ENCODE measurements at places on chromosomes 7 and 10.

- no peak for DNase-seq
Observed at GRCh38 chr7:120990468-120991118, 2.1 kb downstream of the CPED1 start.

GRCh38 chr10:59180689-59181270, 4.3 kb downstream of the PHYHIPL start:
- no peak for DNase-seq

- DNase-seq = no peak
Observed at GRCh38 chr7:29365423-29365822, 170.8 kb downstream of the CHN2 start.

DNA sequence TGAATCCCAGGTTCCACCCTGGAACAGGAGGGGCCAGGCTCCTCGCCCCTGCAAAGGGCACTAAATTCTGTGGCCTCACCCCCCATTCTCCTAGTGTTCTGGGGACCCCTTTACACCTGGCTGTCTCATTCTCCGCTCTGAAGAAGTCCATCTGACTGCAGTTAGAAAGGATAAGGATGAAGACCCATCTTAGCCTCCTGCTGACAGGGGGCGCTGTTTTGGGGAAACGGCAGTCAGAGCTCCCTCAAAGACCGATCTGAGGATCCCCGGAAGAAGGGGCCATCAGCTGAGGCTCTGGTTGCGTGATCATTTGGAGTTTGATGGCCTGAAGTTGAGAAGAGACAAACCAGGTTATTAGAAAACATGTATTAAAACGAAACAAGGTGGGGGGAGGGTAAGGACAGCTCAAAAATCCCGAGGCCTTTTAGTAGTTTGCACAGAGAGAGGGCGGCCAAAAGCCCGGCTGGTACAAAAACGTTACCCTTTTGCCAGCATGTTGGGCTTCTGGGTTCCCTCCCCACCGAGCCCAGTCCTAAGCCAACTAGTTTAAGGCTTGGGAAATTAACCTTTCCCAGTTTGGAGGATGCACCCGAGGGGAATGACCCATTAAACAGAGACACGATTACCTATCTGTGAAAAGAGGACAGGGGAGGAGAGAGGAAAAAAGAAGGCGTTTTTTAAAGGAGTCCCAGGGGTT, 102.8 kb downstream of the CHN2 start:
- DNase-seq = no peak

GRCh38 chr7:28181416-28181815, 821 bp upstream of the JAZF1 start:
- DNase-seq = no peak

- no peak for DNase-seq
Observed at GRCh38 chr10:79063661-79064492, 4.9 kb upstream of the ZMIZ1 start.

- DNase-seq = no peak
Observed at GRCh38 chr7:142477079-142477651, 219.3 kb upstream of the PRSS58 start.

DNA sequence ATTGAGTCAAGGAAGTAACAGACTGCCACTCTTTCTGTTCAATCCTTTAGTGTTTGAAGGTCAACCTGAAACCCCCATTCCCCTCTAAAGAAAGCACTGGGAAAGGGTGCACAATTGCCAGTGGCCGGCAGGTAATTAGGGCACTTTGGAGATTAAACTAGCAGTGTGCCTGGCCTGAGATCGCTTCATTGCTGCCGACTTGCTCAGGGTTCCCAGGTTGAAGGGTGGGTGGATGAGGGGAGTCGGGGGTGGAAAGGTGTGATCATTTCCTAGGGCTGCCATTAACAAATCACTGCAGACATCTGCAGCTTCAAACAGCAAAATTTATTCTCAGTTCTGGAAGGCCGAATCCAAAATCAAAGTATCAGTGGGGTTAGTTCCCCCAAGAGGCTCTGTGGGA, 16.3 kb upstream of the BTBD16 start:
- no peak for DNase-seq

GRCh38 chr10:536371-536925, 153.0 kb downstream of the DIP2C start:
- no peak for DNase-seq
